NCI-H510A (cell line): ENCODE measurements at places on chromosomes 1 and 21.

DNA sequence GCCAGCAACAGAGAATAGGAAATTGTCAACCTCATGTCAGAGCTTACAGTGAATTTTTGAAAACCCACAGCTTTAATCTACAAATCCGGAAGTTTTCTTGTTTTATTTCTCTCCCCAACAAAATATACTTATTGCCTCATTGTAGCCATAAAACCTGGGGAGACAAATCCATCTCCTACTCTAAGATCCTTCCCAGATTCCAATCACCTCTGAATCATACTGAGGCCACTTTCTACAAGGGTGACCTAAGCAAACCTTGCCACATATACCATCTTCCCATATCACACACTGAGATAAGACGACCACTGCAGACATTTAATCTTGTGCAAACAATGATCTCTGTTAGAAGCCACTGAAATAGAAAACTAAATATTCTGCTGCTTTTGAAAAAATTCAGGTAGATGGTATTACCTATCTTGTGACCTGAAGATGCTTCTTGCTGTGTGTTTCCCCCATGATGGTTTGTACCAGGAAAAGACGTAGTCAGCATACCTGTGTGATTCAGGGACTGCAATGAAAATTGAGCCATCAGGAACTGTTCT, 171.5 kb upstream of the DUSP10 start:
- no peak for DNase-seq

DNA sequence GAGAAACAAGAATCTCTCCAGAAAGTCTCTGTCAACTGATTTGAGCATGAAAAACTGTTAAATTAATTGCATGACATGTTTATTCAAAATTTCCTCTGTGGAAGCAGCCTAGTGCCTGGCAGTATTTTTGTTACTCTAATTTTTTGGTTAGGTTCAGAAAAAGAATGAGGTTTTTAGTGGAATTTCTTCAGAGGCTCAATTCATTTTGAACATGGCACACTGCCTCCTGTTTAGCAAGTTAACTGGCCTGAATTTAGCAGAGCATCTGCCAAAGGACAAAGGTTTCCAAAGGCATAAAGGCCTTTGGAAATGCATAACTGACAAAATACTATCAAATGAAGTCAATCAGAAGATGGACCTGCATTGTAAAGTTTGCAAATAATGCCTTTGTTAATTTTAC, 1326.5 kb downstream of the PLA2G4A start:
- no peak for DNase-seq

- DNase-seq, result no peak
These were observed 30.9 kb downstream of the SELL start for GRCh38 chr1:169680377-169681019.

DNA sequence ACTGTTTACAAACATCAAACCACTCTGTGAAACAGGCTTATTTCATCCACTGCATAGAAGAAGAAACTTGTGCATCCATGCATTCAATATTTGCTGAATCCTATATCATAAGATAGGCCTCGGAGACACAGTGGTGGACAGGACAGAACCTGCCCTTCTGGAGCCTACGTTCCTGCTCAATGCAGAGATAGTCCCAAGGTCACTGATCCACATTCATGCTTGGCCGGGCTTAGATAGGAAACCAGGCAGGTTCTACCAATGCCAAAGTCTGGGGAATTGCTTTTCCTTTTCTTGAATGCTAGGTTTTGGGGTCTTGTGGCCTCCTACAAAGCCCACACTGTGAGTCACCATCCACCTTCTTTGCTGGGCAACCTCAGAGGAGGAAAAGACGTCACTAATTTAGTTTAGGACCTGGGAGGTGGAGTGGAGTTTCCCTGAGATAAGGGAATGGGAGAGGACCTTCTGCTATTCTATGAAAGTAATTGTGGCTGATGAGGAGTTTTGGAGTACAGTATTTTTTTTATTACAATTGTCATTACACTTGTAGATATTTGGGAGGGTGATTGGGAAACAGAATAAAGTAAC, 99.7 kb upstream of the CD34 start:
- DNase-seq, result no peak

- DNase-seq, result peak; percentile 91
These were observed 128.4 kb upstream of the SOD1 start for GRCh38 chr21:31530897-31531705.

- DNase-seq, result no peak
These were observed 365.9 kb upstream of the NFIA start for GRCh38 chr1:60716472-60716871.

GRCh38 chr1:110615548-110616130, 9.5 kb upstream of the KCNA2 start:
- DNase-seq, result peak; percentile 67

- DNase-seq, result no peak
These were observed 1357.4 kb upstream of the ADGRL4 start for GRCh38 chr1:80363689-80364475.

DNA sequence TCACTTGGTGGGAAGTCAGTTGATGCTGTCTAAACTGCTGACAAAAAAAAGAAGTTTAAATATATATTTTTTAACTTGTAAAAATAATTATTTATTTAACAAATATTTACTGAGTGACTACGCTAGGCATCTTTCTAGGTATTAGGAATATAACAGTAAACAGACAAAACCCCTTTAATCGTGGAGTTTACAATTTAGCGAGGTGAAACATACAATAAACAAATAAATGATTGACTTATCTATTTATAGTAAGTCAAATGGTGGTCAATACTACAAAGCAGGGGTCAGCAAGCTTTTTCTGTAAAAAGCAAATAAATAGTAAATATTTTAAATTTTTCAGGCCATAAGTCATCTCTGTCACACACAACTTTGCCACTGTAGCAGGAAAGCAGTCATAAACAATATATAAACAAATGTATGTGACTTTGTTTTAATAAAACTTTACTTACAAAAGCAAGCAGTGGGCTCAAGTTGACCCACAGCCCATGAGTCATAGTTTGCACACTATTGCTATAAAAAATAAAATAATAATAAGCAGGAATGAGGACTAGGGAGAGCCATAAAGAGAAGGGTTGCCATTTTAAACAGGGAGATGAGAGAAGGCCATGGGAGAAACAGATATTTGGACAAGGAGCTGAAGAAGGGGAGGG, 263.9 kb downstream of the PLPP3 start:
- DNase-seq, result no peak

DNA sequence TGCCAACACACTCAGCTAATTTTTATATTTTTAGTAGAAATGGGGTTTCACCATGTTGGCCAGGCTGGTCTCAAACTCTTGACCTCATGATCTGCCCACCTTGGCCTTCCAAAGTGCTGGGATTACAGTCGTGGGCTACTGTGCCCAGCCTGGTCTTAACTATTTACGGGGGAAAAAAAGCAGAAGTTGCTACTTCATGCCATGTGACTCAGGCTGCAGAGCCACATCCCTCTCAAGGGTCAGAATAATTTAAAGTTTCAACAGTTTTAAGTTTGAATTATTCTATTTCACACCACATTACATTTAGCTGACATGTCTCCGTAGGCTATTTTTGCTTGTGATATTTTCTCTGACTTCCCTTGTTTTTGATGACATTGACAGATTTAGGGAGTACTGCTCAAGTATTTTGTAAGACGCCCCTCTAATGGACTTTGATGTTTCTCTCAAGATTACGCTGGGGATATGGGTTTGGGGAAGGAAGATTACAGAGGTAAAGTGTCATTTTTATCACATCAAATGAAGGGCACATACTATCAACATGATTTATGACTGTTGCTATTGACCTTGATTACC, 14.6 kb upstream of the AGBL4 start:
- DNase-seq, result no peak

GRCh38 chr1:231170875-231171274, 9.0 kb downstream of the TRIM67 start:
- DNase-seq, result no peak

DNA sequence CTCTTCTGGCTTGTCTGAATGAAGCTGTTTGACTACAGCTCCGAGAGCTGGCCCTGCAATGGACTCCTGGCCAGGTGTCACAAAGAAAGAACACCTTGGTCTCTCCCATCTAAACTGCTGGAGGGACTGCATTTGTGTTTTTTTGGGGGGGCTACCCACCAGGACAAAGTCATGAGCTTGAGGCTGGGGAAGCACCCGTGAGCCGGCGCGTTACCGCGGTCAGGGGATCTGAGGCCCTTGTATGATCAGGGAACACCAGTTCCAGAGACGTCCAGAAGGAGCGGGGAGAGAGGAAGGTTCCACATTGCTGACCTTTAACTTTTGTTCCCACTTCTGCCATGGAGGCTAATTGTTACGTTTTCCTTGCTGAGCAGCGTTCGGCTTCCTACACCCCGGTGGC, 84.5 kb upstream of the C1orf174 start:
- no peak for DNase-seq

DNA sequence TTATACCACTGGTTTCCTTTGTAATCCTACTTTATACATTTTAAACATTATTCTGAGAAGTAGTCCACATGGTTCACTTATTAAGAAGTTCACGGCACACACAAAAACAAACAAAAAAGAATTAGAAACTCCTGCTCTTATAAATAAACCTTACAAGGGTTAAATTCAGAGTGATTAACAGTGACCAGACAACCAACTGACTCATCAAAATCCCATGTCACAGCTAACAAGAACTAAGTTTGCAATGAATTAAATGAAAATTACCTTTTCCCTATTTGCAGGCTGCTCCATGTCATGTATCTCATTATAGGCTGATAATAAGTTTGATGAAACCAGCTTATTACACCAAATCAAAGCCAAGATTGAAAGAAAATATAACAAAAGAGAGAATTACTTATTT, 77.5 kb downstream of the PUM1 start:
- no peak for DNase-seq

DNA sequence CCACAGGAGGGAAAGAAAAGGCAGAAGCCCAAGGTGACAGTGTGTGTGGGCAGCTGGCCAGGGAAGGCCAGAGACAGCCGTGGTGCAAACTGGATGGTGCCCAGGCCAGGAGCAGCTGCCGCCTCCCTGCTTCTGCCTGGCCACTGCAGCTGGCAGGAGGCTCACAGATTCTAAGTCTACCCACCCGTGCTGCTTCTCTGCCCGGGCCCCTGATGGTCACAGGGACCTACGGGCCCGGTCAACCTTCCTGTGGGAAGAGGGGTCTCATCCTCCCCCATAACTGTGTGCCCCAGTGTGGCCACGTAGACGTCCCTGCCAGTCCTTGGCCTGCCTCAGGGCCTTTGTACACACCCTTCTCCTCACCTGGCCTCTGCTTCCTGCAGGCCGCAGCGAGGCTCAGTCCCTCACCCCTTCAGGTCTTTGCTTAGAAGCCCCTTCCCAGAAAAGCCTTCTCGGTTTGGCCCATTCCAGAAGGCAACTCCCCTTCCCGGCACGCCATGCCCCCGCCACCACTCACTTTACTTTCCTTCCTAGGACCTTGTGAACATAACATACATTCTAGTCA, 192.6 kb upstream of the AJAP1 start:
- DNase-seq, result no peak

- no peak for DNase-seq
These were observed 114.7 kb downstream of the ACTL8 start for GRCh38 chr1:17869815-17870214.

DNA sequence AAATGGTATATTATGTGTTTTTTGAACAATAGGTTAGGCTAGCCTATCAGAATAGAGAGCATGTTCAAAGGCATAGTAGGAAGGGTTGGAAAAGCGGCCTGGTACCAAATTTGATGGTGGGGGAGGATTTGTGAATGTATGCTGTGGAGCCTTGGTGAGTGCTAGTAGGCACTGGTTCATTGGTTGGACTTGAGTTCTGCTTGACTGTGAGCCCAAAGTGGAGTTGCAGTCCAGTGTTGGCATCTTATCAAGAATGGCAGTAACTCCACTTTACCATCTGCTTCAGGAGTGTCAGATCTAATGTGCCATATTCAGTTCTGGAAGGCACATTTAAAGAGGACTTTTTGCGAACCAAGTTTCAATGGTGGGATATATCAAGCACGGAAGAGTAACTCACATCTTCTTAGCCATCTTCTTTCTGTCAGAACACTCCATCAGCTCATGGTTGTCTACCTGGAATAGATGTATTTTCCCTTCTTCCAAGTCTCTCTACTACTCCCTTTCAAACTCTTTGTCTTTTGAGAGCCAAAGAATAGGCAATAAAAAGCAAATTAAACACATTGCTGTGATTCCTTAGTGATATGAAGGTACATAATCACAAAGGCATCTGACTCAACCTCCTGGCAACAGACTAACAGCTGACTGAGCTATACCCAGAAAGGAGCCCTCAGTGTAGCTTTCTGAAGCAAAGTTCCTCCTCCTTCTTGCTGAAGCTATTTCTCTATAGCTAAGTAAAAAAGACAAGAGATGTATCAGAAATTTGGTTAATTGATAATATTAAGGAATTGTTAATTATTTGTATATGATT, 21.7 kb downstream of the LRRC8B start:
- no peak for DNase-seq

- peak; percentile 7 for DNase-seq
These were observed 618 bp downstream of the CLCC1 start for GRCh38 chr1:108962681-108963051.

DNA sequence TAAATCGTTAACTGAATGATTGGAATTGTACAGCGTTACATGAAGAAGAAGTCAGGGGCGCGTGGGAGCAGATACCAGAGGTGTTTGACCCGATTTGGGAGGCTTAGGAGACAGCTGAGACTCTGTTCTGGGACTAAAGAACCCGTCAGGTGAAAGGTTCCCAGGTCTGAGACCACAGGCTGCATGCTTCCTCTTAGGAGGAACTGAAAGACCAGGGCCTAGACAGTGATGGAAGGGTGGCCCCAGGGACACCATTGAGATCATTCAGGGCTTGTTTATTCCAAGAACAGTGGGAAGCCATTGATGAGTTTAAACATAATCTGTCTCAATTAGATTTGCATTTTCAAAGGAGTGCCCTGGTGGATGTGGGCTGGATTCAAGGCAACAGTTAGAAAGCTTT, 904 bp downstream of the KLF17 start:
- DNase-seq, result no peak

- no peak for DNase-seq
These were observed 624.0 kb downstream of the USP25 start for GRCh38 chr21:16353764-16354163.

GRCh38 chr1:234907208-234907939, 221.3 kb downstream of the TOMM20 start:
- no peak for DNase-seq

GRCh38 chr1:9228609-9229008, 6.0 kb upstream of the H6PD start:
- no peak for DNase-seq

- DNase-seq, result no peak
These were observed 10.2 kb downstream of the DDI2 start for GRCh38 chr1:15627343-15627988.

DNA sequence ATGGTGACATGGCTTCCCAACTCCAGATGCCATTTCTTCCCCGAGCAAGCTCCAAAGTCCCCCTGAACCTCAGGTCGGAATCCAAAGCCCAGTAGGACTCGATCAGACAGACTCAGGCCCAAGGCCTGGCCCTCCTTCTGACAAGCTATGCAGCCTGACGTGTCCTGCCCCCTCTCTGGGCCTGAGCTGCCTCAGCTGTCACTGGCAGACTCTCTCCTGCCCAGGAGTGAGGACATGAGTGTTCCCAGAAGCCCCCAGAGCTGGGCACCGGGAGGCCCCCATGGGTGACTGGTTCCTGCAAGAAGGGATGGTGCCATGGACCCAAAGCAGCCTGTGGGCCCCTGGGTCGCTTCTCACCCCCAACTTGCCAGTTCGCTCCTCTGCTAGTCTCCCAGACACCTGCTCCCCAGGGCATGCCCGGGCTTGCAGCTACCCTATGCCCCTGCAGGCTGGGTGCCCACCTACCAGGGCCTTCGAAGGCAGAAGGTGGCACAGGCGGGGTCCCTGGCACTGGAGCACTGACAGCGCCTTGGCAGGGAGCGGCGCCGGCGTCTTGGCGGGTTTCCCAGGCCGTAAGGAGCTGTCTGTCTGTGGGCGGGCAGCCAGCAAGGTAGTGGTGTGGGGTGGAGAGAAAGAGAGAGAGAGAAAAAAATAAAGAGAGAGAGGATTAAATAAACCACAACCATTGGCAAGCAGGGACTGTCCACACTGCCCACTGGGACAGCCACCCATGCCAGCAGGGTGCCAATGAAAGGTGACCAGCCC, 2.3 kb downstream of the EDN2 start:
- peak; percentile 82 for DNase-seq
